ENCODE measurements at places on chromosomes 6 and 20.

GRCh38 chr6:11333132-11333849 is 100.8 kb upstream of the NEDD9 start:
- no peak for DNase-seq

DNA sequence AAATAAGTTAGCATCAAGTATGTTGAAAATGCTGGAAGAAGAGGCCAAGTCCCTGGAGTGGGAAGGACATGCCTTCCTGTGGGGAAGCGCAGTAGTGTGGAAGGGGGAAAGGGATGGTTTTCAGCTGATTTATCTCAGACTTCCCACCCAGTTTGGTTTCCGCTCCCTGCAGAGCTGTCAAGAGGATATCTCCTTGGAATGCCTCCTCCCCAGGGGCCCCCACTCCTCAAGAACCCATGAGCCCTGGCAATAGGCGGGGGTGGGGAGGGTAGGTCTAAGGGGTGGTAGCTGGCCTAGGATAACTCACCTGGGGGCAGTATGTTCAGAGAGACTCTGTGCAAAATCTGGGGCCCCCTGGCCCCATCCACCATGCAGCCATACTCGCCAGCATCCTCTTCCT is 696 bp downstream of the TREML1 start:
- no peak for DNase-seq

GRCh38 chr6:44725070-44725469 is 337.6 kb downstream of the CDC5L start:
- no peak for DNase-seq

DNA sequence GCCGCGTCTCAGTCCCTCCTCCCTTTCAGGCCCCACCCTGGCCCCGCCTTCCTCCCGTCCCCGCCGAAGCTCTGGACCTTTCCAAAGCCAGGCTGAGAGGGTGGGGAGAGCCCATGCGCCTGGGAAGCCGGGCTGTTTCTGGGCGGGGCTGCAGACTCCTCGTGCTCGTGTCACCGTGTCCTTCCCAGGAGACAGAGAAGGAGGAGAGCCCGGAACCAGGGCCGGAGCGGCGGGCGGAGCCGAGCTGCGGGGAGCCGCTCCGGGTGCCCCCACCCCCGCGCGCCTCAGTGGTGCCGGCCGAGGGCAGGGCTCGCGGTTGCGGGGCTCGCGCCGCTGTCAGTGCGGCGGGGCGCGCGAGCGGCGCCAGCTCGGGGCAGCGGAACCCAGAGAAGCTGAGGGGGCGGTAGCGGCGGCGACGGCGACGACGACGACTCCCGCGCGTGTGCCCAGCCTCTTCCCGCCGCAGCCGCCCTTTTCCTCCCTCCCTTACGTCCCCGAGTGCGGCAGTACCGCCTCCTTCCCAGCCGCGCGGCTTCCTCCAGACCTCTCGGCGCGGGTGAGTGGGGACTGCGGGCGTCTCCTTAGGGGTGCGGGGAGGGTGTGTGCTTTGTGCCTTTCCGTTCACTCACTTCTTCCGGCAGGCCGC is at the start of gene RALY:
TSS of gene RALY (plus strand) at position 336 of the 646 bp plus-strand sequence. CDS start 78,164 bp downstream, outside the sequence.
- peak; percentile 96 for DNase-seq

DNA sequence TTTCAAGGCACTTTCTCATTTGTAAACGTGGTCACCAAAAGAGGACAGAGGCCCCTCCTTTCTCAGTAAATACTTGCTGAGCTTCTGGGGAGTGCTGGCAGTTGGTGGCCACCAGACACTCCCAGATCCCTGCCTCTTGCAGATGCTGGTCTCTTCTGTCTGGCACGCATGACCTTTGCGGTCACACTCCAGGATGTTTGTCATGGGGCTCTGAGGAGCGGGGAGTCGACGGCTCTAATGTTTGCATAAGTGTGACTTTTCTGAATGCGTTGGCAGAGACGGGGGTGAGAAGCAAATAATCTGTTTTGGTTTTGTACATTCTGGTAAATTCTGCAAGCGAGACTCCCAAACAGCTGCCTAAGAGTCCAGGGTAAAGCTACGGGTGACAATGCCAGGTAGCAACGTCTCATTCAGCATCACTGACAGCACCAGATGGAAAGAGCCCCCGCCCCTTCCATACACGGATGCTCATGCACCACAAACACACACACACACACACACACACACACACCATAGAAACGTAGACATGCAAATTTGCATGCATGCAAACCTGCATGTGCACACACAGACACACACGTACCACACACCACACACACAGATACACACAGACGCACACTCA is 101.1 kb downstream of the YTHDF1 start:
- no peak for DNase-seq

DNA sequence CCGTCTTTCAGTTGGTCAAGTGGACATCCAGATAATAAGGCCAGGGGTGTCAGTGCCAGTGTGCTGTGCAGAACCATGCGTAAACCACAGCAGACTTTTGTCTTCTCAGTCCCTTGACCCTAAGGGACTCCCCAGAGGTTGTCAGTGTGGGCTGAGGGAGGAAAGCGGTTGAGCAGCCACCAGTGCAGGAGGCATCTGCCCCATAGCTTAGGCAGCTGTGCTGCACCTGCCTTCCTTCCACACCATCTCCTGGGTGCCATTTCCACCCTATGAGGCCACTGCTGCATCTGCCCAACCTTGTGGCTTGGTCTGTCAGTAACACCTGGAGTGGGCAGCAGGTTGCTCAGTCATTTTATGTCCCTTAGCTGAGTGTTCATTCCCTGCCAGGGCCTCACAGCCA is 26.0 kb downstream of the PRPF6 start:
- no peak for DNase-seq

GRCh38 chr6:32941214-32941768 is 463 bp upstream of the HLA-DMB start:
- peak; percentile 60 for DNase-seq

GRCh38 chr20:41029150-41029901 is 704 bp downstream of the TOP1 start:
- peak; percentile 36 for DNase-seq

DNA sequence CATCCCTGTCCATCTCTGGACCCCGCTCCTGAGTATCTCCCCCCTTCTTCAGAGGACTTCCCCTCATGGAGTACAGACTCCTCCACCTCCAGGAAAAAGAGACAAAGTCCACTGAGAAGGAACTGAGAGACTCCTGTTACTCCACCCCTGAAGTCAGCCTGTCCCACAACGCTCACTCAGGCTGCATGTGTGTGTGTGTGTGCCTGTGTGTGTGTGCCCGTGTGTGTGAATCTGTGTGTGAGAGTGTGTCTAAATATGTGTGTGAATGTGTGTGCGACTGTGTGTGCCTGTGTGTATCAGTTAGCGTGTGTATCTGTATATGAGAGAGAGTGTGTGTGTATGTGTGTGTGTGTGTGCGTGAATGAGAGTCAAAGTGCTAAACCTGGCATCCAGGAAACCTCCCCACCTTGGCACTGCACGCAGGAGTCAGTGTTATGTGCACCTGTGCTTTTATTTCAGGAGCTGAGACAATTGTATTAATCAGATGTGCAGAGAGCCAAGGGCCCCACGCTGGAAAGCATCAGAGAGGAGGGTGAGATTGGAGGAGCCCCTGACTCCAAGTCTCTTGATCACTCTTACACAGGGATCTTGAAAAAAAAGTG is 39.0 kb downstream of the HLA-A start:
- no peak for DNase-seq

DNA sequence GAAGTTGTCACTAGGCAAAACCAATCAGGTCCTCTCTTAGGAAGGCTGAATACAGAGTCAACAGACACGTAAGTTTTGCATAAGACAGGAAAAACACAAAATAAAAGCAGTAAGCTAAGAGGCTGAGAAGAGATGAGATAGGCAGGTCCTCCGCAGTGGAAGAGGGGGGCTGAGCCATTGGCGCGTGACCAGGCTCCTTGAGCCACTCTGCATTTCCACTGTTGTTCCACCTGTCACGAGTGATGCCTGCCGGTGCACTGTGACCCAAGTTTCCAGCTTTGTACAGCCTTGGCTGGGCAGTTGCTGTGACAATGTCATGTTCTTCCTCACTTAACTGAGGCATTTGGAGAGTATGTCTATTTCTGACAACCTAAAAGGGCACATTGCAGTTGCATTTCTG is 58.6 kb downstream of the NUDT3 start:
- no peak for DNase-seq

GRCh38 chr6:38755207-38755606 is 40.1 kb downstream of the DNAH8 start:
- DNase-seq, result no peak

GRCh38 chr6:135464634-135465033 is 32.9 kb downstream of the AHI1 start:
- DNase-seq, result no peak

- peak; percentile 23 for DNase-seq
Measured at GRCh38 chr6:128725271-128726233, 157.4 kb upstream of the LAMA2 start.

- DNase-seq, result no peak
Measured at GRCh38 chr6:100426241-100426640, 38.5 kb downstream of the SIM1 start.

DNA sequence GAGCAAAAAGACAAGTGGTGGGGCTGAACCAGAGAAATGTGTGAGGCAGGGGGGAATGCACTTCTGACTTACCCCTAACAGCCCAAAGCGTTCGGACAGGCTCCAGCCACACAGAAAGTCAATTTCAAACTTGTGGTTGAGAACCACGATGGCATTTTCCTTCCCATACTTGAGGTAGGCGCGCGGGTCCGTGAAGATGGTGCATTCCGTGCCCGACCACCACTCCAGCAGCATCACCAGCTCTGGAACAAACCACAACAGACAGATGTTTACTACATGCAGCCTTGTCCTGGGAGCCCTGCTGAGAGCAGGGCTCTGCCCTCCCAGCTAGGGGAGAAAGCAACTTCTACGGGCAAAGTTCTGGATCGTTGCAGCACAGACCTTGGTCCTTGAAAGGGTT is 107.7 kb downstream of the AGPAT4 start:
- DNase-seq, result no peak

DNA sequence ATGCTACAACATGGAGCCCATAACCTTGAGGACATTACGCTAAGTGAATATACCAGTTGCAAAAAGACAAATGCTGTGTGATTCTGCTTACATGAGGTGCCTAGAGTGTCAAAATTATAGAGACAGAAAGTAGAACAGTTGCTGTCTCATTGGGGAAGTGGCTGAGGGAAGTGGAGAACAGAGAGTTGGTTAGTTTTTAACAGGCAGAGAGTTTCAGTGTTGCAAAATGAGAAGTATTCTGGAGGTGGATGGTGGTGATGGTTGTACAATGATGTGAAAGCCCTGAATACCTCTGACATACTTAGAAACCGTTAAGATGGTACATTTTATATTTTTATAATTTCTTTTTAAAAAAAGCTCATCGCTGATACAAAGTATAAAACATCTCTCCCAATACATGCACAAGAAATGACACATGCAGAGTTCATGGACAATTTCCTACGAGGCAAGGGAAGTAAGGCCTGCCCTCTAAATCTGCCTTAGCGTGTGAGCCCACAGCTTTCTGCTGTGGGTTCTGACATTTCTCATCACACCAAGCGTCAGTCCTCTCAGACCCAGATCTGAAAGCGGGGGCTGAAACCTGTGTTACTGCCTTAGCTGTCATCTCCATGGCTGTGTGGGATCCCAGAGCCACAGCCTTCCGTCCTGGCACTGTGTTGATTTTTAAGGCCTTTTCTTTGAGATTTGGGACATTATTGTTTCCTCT is 126.0 kb downstream of the RNASET2 start:
- peak; percentile 42 for DNase-seq

DNA sequence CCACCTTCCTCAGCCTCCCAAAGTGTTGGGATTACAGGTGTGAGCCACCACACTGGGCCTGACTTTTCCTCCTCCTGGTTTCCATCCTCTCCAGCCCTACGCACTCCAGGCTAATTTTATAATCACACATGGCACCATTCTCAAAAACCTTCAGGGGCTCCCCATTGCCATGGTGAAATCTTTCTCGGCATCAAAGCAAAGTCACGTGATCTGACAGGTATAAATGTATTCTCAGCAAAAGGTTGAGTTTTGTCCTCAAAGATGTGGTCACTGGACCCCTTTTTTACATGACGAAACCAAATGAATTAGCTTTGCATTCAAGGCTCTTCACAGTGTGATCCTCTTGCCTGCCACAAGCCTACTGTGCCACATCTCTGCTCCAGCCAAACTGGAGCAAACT is 15.5 kb downstream of the ARMC12 start:
- no peak for DNase-seq

DNA sequence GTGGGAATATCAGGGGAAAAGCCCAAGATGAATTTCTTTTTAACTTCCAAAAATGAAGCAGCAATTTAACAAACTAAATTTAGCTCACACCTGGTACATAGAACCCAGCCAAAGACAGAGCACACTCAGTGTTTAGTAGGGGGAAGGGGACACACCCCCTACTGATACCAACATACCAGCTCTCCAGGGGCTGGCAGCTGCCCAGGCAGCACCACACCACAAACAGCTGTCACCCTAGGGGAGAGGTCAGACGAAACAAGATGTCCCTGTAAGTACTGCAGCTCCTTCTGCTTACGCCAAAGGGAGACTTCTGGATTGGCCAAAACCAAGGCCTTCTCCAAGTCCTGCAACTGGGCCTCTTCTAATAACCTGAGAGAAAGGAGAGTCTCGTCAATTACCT is 26.0 kb downstream of the MDN1 start:
- DNase-seq, result no peak

DNA sequence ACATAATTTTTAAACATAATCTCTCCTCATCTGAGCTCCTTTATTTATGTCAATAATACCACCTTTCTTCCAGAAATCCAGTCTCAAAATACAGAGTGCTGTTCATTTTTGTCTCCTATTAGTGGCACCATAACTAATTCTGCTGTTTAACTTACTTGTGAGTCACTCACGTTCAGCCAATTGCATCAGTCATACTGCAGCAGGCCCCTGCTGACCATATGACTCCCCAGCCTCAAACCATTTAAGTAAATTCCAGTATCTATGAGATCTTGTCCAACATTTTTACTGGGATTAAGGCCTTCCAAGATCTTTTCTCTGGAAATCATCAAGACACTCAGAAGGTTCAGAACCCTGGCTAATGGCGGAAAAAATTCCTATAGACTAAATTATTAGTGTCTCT is 982.2 kb upstream of the MAP3K7 start:
- DNase-seq, result no peak

DNA sequence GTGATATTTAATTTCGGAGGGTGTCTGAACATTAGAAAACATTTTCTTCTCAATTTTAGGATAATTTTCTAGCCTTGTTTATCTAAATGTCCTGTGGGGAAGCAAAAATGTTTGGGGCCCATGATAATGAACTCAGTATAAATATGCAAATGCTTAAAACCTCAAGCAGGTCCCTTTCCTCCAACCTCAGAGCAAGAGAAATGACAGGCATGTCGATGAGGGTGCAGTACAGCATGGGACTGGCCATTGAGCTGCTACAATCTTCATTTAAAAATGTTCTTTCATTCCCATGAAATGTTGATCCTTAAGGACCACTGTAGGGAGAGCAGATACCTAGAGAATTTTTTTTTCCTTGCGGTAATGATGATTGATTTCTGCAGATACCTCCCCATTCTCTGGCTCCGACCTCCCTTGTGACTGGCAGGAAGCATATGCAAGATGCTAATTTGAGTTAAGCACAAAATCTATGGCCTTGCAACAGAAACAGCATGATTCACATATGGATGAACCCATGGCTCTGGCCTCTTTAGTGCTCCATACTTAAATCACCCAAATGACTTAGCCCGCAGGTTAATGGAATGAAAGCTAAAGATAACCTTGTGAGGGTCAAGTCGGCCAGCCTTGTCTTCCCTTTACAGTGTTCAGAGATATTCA is 243.3 kb downstream of the SOX4 start:
- DNase-seq, result no peak

- no peak for DNase-seq
Measured at GRCh38 chr20:59334651-59335300, 34.4 kb downstream of the EDN3 start.

GRCh38 chr20:19288061-19288460 is 75.6 kb downstream of the SLC24A3 start:
- DNase-seq, result no peak
